ENCODE measurements at places on chromosomes 6 and 20.

DNA sequence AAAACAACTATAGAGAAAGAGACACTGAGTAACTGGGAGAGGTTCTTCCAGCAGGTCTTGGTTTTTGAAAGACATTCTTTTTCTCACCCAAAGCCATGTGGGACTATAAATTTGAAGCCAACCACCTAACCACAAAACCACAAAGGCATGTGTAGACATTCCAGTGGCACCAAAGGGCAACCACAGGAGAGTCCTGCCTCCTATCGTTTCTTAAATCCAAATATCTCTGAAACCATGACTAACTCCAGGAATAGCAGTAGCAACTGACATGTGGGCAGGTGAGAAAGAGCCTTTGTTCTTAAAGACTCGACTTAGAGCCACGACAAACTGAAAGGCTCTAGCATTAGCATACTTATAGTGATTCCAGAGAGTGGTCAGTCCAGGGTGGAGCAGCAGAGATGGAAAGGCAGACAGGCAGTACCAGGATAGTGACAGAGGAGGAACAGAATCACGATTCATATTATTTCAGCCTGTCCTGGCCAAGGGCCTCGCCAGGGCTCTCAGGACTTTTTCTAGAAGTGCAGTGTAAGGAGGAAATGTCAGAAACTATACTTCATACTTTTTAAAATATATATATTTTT is 9.4 kb upstream of the COL9A1 start:
- peak; percentile 55 for DNase-seq

- no peak for DNase-seq
These were observed 25.1 kb downstream of the PXDC1 start for GRCh38 chr6:3726421-3726820.

- no peak for DNase-seq
These were observed 21.3 kb upstream of the MICB start for GRCh38 chr6:31476515-31477139.

- DNase-seq, result no peak
These were observed 976.7 kb upstream of the MANEA start for GRCh38 chr6:94600636-94601035.

- no peak for DNase-seq
These were observed 339.6 kb downstream of the TPBG start for GRCh38 chr6:82703230-82703629.

DNA sequence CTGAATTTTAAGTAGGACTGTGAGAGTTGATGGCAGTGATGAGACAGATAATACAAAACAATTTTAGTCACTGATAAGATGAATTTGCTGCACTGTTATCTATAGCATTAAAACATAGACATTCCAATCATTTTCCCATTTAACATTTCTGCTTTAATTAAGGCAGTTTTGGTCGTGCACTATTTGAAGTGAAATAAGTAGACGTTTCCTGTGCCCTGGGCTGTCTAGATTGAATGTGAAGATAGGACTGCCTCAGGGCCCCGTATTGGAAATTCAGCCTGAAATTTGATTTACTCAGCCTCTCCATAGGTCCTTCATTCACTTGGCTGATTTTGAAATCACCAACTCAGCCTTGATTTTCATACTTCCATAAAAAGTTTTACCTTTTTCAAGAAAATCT is 48.3 kb downstream of the ARID1B start:
- DNase-seq, result no peak

Measured in fibroblast of pulmonary artery (primary cell).